ENCODE measurements at places on chromosomes 7 and 10. TPM values are rescaled to one million over a fixed set of nuclear protein-coding genes. Genes with fewer than 3 reads are reported as not detected.

- no peak overlapping the region for H3K4me3 ChIP-seq
- H3K4me1 ChIP-seq, result no peaks in the 10 kb centered on the region
- no peak overlapping the region for H3K27ac ChIP-seq
- H3K36me3 ChIP-seq, result peaks cover 10% of the 10 kb centered on the region
- H3K27me3 ChIP-seq, result no peaks in the 10 kb centered on the region
- no peak for DNase-seq
Measured at GRCh38 chr7:6161463-6162330, 110.7 kb downstream of the CYTH3 start.

DNA sequence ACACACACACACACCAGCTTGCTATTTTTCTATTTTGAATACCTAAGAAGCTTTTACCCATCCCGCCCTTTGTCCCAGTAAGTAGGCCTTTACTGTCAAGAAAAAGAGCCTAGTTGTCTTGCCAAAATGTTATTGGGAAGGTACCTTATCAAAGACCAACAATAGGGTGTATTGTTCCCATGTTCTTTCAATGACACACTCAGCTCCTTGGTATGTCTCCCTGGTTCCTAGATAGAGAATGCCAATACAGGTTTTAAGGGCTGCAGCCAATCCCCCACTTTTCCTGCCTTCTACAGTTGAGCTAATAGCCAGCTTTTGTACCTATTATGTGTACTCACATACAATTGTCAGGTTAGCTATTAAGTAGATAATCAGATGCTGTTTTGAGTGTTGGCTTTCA, 92.0 kb upstream of the LRRTM3 start:
- no peak overlapping the region for H3K27ac ChIP-seq
- no peaks in the 10 kb centered on the region for H3K27me3 ChIP-seq
- no peak overlapping the region for H3K4me3 ChIP-seq
- H3K4me1 ChIP-seq, result no peaks in the 10 kb centered on the region

GRCh38 chr10:9824631-9825071, 1193.0 kb upstream of the CELF2 start:
- no peak overlapping the region for H3K4me3 ChIP-seq
- DNase-seq, result no peak
- H3K27me3 ChIP-seq, result no peaks in the 10 kb centered on the region
- no peaks in the 10 kb centered on the region for H3K36me3 ChIP-seq
- no peaks in the 10 kb centered on the region for H3K4me1 ChIP-seq
- H3K27ac ChIP-seq, result no peak overlapping the region

The GARIN1A gene
- 0.50 TPM for total RNA-seq

The GDF2 gene
- total RNA-seq, result 8.5 TPM
